ENCODE measurements at places on chromosomes 16 and 17. TPM values are rescaled to one million over a fixed set of nuclear protein-coding genes. Genes with fewer than 3 reads are reported as not detected.

Gene ITGAX
- polyA plus RNA-seq: 0.22 TPM

Gene IL17C
- polyA plus RNA-seq: 0.19 TPM

Gene ABCA9
- polyA plus RNA-seq: 0.54 TPM

Gene BIRC5
- 4.0 TPM for polyA plus RNA-seq

Gene MYL4
- polyA plus RNA-seq: not detected
